Kidney epithelial cell (primary cell): ENCODE measurements at places on chromosomes 11 and 22.

DNA sequence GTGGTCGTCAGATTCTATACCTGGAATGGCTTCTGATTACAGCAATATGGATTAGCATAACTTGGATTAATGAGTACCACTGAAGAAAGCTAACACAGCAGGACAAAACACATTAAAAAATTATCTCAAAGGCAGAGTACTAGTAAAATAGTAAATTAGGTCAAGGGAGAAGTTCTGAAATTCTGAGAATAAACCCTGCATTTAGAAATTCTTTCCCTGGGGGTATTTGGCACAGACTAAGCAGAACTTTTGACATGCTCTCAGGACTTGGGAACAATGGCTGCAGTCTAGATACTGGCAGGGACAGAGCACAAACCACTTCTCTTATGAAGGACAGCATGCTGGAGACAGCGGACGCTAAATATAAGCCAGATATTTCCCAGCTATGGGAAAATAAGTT, 85.6 kb upstream of the GRIA4 start:
- no peak for DNase-seq

- no peak for DNase-seq
These were observed 629 bp downstream of the CCKBR start for GRCh38 chr11:6260207-6260726.

DNA sequence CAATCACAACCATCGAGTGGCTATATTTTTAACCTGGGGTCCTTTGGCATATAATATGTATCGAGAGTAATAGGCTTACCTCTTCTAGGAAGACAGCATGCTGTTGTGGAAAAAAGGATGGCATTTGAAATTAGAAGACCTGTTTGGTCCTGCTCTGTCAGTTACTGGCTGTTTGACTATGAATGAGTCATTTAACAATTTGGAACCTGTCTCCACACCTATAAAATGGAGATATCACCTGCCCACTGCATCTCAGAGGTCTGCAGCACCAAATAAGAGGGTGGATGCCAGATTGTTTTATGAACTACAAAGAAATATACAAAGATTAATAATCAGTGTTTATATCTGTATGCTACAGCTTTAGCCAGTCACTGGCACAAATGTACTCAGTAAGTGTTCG, 60.8 kb downstream of the SLC25A17 start:
- DNase-seq, result no peak

DNA sequence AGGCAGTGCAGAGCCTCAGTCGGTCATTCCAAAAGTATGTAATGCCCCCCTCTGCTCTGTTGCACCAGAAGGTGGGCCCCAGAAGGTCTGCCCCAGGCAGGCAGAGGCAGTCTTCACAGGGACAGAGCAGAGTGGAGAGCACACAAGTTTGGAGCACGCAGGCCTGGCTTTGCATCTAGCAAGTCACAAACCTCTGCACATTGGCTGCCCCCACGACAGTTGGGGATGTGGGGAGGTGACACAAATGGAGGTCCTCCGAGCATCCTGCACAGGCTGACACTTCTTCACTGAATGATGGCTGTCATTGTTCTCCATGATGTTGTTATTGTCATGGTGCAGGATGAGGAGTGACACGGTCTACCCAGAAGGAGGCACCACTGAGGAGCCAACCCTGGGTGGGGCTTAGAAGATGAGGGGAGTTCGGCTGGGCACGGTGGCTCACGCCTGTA, 11.9 kb downstream of the TOM1 start:
- DNase-seq, result no peak

DNA sequence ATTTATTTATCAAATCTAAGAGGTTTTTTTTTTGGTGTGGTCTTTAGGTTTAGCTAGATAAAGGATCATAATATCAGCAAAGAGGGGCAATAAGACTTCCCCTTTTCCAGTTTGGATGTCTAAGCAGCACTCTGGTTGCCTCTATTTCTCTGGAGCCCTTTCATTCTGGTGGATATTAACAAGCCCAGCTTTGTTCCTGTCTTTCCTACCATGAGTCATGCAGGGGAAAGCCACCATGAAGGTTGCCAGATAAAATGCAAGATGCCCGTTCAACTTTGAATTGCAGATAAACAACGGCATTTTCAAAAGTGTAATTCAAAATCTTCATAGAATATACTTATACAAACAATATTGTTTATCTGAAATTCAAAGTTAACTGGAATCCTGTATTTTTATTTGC, 143.6 kb downstream of the ADAMTS15 start:
- no peak for DNase-seq

DNA sequence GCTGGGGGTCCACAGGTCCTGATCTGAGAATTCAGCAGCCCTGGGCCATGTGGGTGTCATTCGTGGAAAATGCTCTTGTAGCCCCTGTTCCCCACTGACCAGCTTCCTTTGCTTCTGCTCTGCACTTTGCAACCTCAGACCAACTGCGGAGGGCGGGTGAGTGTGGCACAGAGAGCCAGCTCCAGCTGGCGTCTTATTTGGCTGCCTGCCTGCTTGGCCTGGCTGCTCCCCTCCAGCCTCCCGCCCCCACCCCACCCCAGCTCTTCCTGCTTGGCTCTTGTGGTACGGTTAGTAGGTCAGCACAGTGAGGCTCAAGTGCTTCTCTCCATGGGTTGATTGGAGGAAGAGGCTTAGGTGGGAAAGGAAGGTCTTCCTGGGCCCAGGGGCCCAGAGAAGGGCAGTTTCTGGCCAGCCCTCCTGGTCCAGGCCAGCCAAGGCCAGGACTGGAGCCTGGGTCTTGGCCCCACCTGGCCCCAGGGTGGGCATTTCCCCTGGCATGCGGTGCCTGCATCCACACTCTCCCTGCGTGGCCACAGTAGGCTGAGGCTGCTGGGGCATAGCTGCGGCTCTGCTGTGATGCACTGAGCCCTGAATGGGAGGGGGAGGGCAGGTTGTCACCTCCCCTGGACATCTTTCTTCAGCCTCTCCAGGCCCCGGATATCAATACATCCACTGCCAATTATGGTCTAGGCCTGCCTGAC, 26.5 kb downstream of the MYO7A start:
- DNase-seq, result no peak

GRCh38 chr11:66685276-66686099, 7.8 kb upstream of the RBM4B start:
- no peak for DNase-seq

DNA sequence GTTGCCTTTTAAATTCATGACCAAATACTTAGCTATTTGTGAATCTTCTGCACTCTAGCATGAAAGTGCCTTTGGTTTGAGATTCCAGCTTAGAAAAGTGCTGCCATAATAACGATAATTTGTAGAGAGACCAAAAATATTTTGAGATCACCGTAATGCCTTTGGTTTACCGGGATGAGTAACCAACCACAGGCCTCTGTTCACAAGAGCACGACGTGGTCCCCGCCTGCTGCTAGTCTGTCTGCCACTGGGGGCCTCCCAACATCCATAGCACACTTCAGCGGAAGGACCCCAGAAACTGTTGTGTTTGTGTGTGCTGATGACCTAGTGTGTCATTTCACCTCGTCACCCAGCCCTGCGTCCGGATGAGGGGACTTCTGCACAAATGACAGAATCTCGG, 67.0 kb upstream of the RASSF10 start:
- no peak for DNase-seq

GRCh38 chr11:9459667-9460321, 1.0 kb upstream of the ZNF143 start:
- no peak for DNase-seq

DNA sequence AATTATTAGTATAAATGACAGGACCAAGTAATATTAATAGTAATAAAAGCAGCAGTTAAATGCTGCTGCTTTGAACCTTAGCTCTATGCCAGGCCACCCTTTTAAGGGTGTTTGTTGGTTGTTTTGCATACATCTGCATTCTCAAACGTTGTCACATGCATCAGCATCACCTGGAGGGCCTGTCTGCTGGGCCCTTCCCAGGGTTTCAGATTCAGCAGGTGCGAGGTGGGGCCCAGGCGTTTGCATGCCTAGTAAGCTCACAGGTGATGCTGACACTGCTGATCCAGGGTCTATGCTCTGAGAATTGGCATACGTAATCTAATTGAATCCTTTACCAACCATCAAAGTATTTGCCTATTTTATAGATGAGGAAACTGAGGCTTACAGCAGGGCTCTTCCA, 246.5 kb downstream of the CADM1 start:
- no peak for DNase-seq

DNA sequence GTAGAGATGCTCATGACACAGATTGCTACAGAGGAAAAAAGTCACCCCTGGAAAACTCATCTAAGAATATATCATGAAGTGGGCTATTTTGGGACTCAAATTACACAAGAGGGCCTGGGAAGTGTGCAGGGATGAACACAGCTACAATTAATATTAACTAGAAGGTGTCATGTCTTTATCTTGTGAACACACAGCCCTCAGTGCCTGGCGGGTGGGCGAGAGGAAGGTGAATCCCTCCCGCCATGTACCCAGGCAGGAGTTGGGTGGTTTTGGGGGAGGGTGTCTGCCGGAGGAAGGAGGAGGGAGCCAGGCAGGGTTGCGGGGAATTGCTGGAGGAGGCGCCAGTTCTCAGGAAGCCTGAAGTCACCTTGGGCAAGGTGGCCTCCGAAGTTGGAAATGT, 5.1 kb upstream of the FAM83F start:
- DNase-seq, result no peak

GRCh38 chr11:57338142-57338541, at the start of gene P2RX3:
Gene P2RX3, plus strand, starts transcription at chr11:57338352. Its CDS starts 199 bp downstream, at chr11:57338551.
- no peak for DNase-seq

DNA sequence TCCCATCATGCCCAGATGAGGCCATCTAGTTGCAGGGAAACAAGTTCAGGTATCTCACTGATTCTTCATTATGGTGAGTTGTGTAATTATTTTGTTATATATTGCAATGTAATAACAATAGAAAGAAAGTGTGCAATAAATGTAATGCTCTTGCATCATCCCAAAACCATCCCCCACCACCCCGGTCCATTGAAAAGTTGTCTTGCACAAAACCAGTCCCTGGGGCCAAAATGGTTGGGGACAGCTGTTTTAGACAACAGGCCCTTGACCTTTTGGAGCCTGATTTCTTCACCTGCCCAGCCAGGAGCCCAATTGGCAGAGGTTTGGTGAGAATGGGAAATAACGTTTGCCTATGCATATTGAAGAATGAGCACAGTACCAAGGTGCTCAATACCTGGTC, 15.9 kb downstream of the MPEG1 start:
- DNase-seq, result no peak

DNA sequence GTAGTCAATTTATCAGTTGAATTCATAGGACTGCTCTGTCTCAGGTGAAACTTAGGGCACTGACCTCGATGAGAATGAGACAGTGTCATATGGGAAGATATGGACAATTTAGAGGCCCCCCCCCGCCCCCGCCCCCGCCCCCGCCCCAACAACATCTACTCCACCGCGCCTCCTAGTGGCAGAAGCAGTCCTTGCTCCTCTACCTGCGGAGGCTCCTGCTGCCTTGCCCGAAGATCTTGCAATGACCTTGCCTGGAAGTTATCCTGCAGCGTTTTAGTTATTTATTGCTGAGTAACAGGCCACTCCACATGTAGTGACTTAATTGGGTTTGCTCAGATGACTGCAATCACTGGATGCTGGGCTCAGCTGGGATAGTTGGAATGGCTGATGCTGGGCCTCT, 15.2 kb downstream of the SERPINH1 start:
- no peak for DNase-seq

DNA sequence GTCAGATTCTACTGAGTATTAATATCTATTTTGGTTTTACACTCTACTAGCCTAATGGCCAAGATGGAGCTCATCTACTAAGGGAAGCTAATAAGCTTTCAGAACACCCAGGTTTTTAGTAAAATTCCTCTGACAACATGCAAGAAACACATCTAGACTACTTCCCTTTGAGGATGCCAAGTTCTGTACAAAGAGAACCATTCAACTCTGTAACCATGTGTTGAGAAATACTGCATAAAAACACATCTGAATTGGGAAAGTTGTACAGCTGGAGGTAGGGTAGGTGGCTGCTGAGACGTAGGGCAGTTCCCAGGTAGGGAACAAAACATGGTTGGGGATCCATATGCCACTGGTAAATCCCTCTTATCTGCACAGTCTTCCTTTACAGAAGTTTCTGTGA, 66.2 kb downstream of the SC5D start:
- DNase-seq, result no peak

DNA sequence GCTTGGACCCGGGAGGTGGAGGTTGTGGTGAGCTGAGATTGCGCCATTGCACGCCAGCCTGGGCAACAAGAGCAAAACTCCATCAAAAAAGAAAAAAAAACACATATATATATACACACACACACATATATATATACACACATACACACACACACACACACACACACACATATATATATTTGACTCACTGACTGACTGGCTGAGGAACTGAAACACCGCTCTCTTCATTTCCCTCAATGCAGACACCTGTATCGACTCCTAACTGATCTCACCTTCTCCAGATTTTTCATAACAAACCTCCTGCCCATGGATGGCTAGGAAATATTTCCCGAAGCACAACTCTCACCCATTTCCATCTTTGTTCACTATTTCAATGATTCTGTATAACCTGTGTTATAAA, 140.7 kb upstream of the ANO3 start:
- no peak for DNase-seq

DNA sequence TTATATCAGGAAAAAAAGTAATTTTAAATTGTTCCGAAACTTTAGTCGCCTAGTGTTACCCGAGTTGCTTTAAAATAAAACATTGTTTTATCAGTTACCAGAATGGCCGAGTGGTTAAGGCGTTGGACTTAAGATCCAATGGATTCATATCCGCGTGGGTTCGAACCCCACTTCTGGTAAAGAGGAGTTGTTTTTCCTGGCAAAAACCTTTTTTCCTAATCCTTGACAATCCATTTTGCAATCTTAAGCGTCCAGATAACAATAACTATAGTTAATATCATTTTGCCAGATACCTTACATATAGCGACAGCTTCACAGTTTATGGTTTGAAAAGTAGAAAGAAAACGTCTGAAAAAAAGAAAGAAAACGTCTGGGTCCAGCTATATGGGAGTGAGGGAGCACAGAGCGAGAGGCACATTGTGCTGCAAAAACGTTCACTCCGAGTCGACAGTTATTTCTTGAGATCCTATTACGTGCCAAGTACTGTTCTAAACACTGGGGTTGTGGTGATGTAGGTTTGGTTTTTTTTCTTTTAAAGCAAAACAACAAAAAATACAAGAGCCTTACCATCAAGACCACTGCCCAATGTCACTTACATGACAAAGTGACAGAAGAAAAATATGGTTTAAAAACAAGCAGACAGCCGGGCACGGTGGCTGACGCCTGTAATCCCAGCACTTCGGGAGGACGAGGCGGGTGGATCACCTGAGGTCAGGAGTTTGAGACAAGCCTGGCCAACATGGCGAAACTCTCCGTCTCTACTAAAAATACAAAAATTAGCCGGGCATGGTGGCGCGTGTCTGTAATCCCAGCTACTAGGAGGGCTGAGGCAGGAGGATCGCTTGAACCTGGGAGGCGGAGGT, 40.6 kb downstream of the OR4D9 start:
- no peak for DNase-seq

- DNase-seq, result no peak
These were observed 20.2 kb downstream of the RTN4RL2 start for GRCh38 chr11:57480409-57481137.

DNA sequence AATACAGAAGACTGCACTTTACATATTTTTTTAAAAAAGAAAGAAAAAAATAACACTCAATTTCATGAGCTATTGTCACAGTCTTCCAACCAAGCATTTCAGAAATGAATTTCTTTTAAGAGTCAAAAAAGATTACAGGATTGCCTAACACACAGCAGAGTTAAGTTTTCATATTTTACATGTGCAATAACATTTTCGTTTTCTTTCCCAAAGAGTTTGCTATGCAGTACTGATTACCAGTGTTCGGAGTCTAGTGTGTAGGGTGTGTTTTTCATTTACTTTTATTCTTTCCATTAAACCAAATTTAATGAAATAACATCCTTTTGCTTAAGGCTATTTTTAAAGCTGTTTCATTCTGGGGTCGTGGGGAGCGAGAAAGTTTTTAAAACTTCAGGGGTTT, 53.2 kb downstream of the MN1 start:
- DNase-seq, result no peak
